Fibroblast of skin of right biceps (primary cell): ENCODE measurements at places on chromosomes 16 and 17.
A peak's percentile ranks its signal among the peaks of the same experiment; 100 is the strongest.

DNA sequence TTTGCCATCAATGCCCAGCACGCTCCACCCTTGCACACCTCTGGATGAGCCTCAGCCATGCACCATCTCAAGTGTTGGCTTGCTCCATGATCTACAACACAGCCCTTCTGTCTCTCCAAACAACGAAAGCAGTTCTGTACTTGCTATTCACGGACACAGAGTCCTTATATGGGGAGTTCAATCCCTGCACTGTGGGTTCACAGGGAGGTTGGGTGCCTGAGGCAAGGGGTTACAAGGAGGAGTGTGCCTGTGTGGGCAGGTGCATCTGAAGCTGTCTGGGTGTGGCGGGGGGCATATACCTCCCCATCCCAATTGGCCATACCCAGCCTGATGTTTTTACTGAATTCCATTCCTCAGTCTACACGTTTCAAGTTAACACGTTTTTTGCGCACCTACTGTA is 5.6 kb downstream of the RUNDC3A start:
- no peak for DNase-seq

GRCh38 chr17:57471868-57472368 is 215.6 kb downstream of the MSI2 start:
- no peak for DNase-seq

DNA sequence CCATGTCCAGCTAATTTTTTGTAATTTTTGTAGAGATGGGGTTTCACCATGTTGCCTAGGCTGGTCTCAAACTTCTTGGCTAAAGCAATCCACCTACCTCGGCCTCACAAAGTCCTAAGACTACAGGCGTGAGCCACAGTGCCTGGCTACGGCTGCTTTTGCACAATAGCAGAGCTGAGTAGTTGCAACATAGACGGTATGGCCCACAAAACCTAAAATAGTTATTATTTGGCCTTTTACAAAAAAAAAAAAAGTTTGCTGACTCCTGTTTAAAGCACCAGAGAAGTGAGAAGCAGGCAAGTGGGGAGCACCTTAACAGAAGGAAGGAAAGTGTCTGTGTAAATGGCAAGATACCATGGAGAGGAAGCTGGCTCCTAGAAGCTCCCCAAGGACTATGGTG is 5.3 kb upstream of the HSF5 start:
- no peak for DNase-seq

GRCh38 chr16:58497468-58497867 is 2.5 kb upstream of the NDRG4 start:
- no peak for DNase-seq

DNA sequence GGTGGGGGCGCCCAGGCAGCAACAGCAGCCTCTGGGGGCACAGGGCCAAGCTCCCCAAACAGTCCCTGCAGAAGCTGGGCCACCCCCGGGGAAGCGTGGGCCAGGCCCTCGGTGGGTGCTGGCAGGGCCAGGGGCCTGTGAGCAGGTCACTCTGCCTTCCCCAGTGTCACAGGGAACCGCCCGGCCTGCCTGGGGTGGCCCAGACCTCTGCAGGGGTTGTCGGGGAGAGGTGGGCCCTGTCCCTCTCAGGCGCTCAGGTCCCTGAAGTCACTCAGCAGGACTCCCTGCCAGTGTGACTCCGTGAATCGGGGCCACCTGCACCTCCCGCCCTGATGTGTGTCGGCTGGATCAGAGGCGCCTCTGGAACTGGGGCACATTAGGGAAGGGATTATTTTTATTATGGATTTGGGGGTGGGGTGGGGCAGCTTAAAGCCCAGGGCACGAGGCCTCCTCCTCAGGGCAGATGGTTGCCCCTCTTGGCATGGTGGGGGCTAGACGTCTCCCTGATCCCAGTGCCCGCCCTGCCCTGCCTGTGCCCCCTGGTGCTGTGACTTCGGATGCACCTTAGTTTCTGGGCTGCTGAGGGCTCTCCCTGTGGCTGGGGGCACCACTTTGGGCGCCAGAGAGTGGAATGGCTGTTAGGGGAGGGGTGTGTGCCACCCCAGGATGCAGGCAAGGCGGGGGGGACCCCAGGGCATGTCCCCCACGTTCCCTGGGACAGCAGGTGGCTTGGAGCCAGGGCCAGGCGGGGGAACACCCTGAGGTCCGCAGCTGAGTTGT is 1.2 kb upstream of the GNG13 start:
- DNase-seq, result no peak

DNA sequence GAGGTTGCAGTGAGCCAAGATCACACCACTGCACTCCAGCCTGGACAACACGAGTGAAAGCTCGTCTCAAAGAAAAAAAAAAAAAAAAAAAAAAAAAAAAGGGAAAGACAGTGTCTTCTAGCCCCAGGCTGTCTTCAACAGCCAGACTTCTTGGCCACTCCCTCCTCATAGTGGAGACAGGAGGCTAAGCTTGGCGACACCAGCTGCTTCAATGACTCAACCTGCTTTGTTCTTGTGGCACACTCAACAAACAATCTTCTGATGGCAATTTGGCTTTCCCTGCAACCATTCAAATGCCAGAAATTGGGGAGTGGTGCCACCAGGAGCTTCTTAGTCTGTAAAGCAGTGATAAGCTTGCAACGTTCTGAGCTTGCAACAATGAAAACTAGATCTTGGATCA is 290.4 kb upstream of the DYNLRB2 start:
- no peak for DNase-seq

GRCh38 chr17:28973425-28973824 is 22.1 kb upstream of the PHF12 start:
- peak; percentile 68 for DNase-seq

DNA sequence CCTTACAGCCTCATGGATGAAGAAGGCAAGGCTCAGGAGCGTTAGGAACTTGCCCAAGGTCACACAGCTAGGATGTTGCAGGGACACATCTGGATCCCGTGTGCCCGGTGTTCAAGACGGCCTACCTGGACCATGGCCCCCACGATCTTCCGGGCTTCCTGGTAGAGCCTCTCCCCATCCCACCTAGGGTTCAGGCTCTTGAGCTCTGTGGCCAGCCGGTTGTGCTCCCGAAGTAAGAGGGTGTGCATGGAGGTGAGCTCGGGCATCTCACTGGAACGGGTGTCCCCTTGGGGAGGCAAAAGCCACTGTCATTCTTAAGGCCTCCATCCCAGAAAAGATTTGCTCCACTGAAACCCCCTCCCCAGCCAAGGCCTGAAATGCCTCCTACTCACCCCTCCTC is 5.3 kb downstream of the MPO start:
- DNase-seq, result no peak

- no peak for DNase-seq
Observed at GRCh38 chr16:13997526-13997925, 73.6 kb upstream of the MRTFB start.

- no peak for DNase-seq
Observed at GRCh38 chr17:78891406-78892061, 11.5 kb downstream of the CEP295NL start.

- DNase-seq, result no peak
Observed at GRCh38 chr16:78271981-78272380, 172.5 kb downstream of the WWOX start.

GRCh38 chr16:81214745-81215166 is 23.7 kb upstream of the BCO1 start:
- DNase-seq, result peak; percentile 9

DNA sequence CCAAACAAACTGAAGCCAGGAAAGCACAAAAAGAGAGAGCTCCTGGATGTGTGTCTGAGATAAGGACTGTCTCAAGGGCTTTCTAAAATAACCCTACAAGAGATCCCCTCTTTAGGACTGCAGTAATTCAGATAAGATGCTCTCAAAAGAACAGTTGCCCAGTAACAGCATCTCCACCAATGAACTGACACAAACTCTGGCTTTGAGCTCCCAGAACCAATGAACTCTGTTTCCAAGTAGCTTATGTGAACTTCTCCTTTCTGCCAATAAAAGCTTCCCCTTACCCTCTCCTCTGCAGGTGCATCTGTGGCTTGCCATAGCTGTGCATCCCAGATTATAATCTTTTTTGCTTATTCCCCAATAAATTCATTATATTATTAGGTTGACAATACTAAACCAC is 421.5 kb downstream of the SLC39A11 start:
- no peak for DNase-seq

DNA sequence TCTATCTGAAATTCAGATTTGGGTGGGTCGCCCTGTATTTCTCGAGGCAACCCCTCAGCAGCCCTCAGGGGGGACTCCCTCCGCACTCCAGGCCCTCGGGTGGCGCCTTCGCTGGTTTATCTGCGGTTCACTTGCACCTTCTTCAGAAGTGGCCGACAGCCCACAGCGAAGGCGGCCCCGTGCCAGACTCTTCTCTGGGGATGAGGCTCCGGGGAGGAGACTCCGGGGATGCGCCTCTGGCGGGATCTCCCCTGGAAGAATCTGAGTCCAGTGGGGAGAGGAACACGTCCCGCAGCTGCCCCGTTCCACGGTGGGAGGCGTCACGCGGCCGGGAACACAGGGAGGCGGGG is 63.9 kb upstream of the DNAJA2 start:
- DNase-seq, result peak; percentile 17

- no peak for DNase-seq
Observed at GRCh38 chr17:66138120-66138519, 53.8 kb downstream of the CEP112 start.

DNA sequence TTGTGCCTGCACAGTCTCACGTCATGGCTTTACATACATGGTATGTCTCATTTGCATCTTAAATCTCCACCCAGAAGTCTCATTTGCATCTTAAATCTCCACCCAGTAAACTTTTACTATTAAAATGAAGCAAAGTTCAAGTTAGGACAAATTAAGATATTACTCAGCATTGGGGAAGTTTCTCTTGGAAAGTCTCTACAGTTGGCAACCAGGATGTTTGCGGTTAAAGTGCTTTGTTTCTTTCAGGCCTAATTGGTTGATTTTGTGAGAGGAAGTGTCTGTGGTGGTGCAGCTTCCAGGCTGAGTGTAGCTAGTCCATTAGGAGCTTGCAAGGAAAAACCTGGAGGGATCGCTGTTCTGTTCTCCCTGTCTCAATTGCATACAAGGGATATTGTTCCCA is 1373.3 kb upstream of the GOT2 start:
- peak; percentile 75 for DNase-seq

DNA sequence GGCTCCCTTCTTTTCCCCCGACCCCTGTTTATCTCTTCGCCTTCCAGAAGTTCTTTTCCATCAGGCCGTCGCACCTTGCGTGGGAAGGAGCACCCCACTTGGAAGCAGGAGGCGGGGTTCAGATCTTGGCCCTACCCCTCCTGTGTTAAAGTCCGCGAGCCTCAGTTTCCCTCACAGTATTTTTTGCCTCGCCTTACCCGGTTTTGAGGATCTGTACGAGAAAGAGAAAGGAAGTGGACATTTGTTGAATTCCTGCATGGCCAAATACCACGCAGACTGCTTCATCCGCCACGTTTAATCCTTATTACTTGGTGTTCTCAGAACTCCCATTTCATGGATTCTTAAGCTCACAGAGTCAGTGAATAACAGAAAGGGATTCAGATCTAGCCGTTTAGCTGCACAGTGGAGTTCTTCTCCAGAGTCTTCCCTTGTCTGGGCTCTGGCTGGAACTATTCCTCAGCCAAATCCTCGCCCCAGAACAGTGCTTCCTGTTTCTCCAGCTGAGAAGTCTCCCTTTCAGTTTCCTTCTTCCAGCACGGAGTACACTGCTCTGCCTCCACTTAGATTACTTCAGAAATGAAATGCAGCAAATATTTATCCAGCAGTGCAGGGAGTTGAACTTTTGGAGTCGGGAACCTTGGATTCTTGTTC is 590 bp downstream of the TMEM219 start:
- DNase-seq, result peak; percentile 9

- no peak for DNase-seq
Observed at GRCh38 chr16:89197033-89197632, 3.2 kb downstream of the SLC22A31 start.

- peak; percentile 9 for DNase-seq
Observed at GRCh38 chr16:72142476-72142875, 29.5 kb downstream of the PMFBP1 start.

DNA sequence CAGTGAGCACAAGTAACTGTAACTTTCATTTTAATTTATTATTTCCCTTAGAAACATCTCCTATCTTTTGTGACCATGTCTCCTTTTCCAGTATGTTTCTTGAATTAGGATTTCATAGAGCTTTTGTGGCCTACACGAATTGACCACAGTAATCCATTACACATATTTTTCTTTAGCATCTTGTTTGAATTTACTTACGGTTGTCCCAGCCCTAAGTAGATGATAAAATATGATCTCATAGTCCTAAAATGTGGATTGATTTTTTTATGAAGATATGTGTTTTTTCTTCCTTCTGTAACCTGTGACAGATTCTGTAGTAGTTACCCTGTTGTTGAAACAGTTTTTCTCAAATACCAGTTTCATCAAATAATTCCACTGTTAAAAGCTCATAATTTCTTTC is 61.5 kb downstream of the NF1 start:
- DNase-seq, result peak; percentile 86

DNA sequence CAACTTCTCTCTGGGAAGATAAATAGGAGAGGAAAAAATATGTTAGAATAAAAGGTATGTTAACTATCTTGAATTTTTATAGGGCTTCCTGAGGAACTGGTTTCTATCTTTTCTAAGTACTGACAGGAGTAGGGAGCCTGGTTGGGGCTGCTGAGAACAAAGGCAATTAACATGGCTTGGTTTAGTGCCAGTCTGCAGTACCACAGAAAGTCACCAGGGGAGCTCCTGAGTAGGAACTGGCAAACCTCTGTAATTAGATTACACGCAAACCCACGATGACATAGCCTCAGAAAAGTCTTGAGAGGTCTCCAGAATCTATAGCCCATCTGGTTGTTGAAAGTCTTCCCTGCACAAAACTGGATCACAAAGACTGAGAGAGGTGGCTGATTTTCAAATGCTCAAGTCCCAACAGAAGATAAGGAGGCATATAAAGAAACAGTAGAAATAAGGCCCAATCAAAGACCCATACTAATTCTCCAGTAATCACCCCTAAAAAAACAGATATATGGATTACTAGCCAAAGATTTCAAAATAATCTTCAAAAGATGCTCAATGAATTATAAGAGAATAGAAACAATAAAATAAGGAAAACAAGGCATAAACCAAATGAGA is 11.7 kb upstream of the CNTNAP4 start:
- peak; percentile 45 for DNase-seq

GRCh38 chr17:59002848-59003247 is 103.8 kb downstream of the TRIM37 start:
- DNase-seq, result no peak

DNA sequence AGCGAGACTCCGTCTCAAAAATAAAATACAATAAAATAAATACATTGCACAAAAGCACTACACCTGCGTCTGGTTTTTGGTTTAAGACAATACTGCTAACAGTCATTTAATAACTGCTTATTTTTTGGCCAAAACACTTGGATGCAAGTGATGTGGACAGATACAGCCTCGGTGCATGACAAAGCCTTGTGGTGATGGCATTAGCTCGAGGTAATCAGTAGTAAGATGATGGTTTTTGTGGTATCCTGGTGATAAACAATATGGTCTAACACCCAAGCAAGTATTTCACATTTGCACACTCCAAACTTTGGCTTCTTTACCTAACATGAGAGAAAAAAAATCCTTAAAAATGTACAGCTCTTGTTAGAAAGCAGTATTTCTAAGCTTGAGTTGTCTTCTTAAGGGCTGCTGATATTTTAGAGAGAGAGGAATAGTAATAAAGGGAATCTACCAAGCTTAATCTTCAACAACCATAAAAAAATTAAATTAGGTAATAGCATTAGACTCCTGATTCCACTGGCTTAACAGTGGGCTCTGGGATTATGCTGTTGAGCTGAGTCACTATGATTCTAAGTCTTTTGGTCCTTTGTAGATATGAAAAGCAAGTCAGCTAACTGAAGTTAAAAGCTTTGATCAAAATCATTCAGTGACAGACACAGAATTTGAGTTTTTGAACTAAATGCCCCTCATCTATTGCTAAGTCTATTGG is 111.1 kb downstream of the VPS53 start:
- no peak for DNase-seq

- DNase-seq, result no peak
Observed at GRCh38 chr16:69701452-69701851, 24.9 kb downstream of the NQO1 start.
